ENCODE measurements at places on chromosomes 3 and 15.

GRCh38 chr3:171356251-171356650 is 104.0 kb downstream of the TNIK start:
- peak; percentile 35 for DNase-seq

DNA sequence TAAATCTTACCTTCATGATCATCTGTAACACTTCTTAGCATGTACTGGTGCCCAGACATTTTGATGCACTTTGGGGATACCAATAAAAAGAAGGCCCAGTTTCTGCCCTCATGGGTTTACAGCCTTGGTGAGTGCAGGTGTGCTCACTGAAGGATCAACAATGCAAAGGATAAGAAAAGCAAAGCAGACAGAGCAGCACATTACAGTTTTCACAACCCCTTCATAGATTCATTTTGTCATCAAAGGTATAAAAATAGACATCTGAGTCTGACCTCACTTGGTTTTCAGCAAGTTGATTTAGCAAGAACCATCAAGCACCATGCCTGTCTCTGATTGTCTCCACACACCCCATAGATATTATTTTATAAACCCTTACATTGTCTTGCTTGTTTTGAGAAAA is 77.6 kb downstream of the BFSP2 start:
- no peak for DNase-seq

GRCh38 chr3:133832802-133833144 is 27.2 kb downstream of the SRPRB start:
- no peak for DNase-seq

DNA sequence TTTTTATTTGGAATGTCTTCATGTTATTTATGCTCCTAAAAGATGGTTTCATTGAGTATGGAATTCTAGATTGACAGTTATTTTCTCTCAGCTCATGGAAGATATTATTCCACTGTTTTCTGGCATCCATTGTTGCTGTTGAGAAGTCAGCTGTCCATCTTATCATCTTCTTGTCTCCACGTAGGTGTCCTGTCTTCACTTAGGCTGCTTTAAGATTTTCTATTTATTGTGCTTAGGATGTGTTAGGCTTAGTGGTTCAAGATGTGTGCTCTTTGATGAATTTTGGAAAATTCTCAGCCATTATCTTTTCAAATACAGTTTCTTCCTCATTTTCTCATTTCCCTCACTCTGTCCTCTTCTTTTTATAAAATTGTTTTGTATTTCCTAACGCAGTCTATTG is 52.0 kb downstream of the SNRK start:
- no peak for DNase-seq

DNA sequence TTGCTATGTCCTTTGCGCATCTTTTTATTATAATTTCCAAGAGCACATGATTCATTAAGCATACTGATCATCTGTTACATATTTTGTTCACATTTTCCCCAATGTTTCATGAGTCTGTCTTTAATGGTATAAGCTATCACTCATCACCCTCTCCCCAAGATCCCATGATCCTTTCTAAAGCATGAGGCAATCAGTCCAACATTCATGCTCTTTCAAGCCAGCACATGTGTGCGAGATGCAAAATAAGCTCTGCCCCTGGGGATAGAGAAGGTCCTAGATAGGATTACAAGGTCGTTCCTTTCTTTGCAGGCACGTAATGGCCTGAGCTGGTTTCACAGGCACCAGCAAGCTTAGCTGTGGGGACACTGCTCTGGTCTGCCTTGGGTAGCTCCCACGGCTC is 32.2 kb upstream of the B3GNT5 start:
- DNase-seq, result no peak

- DNase-seq, result no peak
Measured at GRCh38 chr3:194007592-194008337, 128.2 kb upstream of the HES1 start.

DNA sequence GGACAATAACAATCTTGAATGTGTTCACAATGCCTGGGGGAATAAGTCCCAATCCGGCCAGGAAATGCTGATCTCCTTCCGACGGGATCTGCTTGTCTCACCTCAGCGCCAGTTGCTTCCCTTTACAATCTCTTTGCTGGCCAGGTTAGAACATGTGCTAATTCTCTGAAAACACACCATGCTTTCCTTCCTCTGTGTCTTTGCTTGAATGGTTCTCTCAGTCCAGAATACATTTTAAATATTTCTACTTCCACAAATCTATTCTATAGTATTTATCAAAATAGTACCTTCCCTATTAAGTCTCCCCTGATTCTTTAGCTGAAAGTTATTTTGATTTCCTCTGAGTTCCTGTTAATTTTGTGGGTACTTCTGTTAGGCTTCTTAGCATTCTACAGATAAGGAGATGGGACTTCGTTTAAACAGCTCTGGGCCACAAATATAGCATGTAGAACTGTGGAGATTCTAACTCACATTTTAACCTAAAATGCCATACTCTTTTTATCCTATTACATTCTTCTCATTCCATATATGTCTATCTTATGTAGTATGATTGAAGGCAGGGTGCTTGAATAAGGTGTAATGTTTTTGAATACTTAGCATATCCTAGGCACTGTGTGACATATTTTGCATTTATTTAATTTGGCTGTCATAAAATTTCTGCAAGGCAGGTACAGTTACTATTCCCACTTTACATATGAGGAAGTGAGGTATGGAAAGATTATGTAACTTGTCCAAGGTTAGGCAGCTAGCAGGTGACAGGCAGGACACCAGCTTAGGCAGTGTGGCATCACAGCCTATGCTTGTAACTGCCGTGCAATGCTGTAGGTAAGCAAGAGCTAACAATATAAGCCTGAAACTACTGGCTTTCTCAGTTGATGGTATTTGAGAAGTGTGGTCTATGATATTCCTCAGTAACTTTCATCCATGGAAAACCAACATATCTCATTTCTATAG is 299.8 kb downstream of the LPP start:
- DNase-seq, result no peak

Data from CD4-positive, alpha-beta T cell treated with Interleukin-15 for 4 hours (primary cell).